D721Med (cell line): ENCODE measurements at places on chromosomes 4 and X.

GRCh38 chr4:113071274-113071673 is 21.8 kb downstream of the ANK2 start:
- no peak for DNase-seq

- no peak for DNase-seq
Observed at GRCh38 chrX:44705817-44706551, 137.8 kb upstream of the DUSP21 start.

GRCh38 chrX:154019061-154019621 is 561 bp downstream of the IRAK1 start:
- DNase-seq = no peak

- no peak for DNase-seq
Observed at GRCh38 chr4:62495032-62495431, 1294.9 kb downstream of the ADGRL3 start.

GRCh38 chr4:40434126-40434687 is 99.1 kb downstream of the CHRNA9 start:
- no peak for DNase-seq

DNA sequence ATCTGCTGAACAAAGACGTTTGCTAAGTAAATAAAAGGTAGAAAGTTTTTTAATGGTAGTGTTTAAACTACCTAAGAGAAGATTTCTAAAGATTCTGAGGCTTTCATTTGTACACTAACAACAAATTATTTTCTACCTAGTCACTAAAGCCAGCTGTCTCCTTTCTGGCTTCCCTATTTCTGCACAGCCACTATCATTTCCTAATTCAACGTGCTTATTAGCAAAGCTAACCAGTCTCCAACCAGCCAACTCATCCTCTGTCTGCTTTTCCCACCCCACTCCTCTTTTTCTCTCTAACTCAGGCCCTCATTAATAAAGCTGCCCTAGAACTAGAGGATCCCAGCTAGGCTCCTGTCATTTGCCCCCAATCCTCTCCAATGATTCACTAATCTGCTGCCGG is 118.2 kb downstream of the ZNF827 start:
- no peak for DNase-seq

DNA sequence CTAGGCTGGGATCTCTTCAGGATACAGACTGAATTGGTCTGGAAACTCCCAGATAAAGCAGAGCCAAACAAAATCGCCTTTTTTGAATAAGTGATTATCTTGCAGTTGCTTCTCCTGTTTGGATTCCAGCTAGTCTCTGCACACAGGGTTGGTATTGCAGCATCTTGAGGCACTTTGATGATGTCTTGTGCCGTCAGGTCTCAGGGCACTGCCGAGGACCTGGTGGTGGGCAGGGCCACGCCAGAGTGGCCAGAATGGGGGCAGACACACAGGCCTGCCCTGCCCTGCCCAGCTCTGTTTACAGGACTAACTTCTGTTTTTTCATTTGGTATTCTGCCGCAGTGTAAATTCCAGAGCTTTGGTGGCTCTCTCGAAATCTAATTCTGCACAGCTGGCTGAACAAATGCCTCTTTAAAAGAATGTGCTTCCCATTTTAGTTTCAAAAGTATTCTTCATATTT is 276.1 kb downstream of the NR3C2 start:
- no peak for DNase-seq

DNA sequence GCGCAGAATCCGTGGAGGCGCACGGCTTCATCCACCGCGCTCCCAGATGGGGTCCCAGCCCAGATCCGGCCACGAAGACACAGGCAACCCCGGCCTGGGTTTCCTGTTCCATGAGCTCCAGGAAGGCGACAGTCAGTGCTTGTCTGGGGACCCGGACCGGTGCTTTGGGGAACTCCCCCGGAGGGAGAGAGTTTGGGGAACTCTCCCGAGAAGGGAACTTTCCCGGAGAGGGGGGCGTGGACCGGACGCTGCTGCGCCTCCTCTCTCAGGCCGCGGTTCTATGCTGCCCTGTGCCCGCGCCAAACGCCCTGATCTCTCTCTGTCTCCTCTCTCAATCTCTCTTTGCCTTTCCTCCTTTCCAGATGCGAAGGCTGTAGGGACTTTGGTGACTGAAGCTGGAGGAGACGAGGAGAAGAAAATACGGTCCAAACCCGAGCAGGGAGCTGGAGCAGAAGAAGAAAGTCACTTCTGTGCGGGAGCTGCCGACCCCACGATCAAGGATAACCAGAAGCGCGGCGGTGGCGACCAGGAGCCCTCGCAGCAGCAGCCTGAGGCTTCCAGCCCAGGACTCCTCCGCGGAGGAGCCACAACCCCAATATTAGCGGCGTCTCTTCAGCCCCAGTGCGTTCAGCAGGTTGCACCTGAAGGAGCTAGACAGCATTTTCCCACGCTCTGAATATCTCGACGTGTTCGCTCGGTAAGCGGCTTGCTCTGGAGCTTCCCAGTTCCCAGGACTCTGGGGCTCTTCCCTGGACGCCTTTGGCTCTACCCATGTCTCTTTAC is 47.6 kb upstream of the NKAP start:
- DNase-seq = no peak

DNA sequence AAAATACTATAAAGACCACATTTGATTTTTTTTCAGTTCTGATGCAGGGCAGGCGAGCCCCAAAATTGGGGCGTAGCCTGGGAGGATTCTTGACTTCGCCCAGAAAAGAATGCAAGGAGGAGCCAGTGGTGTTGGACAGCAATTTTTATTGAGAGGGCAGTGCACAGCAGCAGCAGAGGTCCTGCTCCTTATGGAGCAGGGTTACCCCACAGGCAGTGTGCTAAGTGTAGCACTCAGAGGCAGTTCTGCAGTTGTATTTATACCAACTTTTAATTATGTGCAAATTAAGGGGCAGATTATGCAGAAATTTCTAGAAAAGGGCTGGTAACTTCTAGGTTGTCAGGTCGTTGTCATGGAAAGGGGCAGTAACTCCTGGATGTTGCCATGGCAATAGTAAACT is 69.9 kb downstream of the GASK1B start:
- no peak for DNase-seq

DNA sequence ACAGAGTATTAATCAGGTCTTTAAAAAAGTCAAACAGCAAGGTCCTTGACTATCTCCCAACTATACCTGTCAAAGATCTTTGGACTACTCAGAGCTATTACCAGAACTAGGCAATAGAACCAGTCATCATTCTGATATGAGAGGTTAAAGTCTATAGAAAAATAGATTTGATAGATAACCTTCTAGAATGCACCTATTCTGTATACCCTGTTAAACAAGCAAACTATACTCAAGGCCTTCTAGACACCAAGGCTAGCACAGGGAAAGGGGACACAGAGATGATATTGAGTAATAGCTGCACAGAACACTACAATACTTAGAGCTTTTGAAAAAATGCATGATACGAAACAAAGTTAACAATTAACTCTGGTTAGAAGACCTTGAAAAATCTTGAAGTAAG is 149.5 kb downstream of the NR3C2 start:
- DNase-seq = no peak

- DNase-seq = no peak
Observed at GRCh38 chrX:9581771-9582385, 117.0 kb downstream of the TBL1X start.

- no peak for DNase-seq
Observed at GRCh38 chrX:78066110-78066509, 37.9 kb upstream of the PGK1 start.

GRCh38 chrX:1351981-1352714 is 15.6 kb downstream of the IL3RA start:
- DNase-seq = no peak

DNA sequence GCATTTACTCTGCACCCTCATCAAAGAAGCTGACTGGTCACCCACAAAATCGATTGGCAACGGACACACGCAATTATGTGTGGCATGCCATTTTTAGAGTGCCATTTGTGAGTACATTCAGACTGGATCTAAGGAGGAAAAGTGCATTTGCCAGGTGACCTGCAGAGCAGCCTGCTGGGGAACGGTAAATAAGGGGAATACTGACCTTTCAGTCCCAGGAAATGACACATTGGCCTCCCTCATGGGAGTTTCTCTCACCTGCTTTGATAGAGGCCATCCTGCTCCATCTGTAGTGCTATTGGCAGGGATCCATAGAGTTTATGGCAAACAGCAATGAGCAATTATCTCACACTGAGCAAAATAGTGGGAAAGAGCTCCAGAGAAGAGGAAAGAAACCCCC is 127.8 kb downstream of the DDX53 start:
- DNase-seq = no peak

DNA sequence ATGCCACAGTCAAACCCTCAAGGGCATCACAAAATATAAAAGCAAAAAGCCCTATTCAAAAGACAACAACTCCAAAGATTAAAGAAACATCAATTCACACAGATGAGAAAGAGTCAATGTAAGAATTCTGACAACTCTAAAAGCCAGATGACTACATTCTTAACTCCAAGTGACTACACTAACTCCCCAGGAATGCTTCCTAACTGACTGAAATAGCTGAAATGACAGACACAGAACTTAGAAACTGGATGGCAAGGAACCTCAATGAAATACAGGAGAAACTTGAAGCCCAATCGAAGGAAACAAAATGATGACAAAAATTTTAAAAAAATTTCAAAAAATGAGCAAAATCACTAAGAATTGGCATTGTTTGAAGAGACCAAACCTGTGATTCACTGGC is 1047.6 kb upstream of the PCDH10 start:
- no peak for DNase-seq

- no peak for DNase-seq
Observed at GRCh38 chrX:22325096-22325495, 52.4 kb downstream of the CBLL2 start.

GRCh38 chrX:136762820-136763452 is 17.8 kb downstream of the ARHGEF6 start:
- DNase-seq = no peak

- DNase-seq = no peak
Observed at GRCh38 chr4:168707205-168707604, 210.4 kb downstream of the PALLD start.

DNA sequence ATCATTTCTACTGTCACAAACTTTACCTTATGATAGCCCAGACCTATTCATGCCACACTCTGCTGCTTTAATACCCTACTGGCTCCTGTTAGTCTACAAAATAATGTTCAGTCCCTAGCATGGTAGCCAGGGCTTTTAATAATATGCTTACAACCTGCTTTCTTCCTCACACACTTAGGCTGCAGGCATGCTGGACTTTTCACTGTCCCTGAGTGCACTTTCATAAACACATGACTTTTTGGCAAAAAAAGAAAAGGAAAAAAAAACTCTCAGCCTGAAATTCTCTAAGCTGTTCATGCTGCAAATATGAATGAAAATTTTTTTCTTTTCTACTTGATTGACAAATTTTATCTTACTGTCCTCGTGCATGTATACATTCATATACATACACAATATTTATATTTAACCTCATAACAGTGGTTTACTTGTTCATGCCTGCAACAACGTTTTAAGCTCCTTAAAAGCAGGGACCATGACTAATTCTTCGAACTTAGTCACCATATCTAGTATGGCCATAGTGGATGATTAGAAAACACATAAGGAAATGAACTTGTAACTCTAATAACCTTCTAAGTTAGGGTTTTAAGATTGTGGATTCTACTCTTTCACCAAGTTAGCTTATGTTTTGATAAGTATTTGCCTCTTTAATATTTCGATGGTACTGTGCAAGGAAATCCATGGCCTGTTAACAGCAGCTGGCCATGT is 229.5 kb downstream of the SPCS3 start:
- no peak for DNase-seq

DNA sequence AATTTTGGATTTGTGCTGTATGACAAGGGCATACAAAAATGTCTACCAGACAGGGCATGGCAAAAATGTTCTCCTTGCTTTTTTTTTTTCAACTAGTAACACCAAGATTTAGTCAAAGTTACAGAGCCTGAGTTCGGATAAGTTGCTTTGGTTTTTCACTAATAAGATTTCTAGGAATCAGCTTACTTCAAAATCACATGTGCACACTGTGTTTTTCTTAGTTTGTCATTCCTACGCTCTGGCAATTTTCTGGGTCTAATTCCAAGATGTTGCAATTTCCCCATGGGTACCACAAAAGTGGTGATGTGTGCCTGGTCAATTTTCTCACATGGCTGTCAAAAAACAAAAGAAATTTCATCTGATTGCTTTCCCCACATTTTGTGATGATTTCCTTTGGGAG is 6.3 kb downstream of the C1QTNF7 start:
- DNase-seq = no peak

- peak; percentile 61 for DNase-seq
Observed at GRCh38 chrX:53317365-53318069, 36.1 kb upstream of the IQSEC2 start.

GRCh38 chrX:51608126-51608525 is 10.6 kb downstream of the CENPVL3 start:
- DNase-seq = no peak
